ENCODE measurements at places on chromosomes 1 and 21.

DNA sequence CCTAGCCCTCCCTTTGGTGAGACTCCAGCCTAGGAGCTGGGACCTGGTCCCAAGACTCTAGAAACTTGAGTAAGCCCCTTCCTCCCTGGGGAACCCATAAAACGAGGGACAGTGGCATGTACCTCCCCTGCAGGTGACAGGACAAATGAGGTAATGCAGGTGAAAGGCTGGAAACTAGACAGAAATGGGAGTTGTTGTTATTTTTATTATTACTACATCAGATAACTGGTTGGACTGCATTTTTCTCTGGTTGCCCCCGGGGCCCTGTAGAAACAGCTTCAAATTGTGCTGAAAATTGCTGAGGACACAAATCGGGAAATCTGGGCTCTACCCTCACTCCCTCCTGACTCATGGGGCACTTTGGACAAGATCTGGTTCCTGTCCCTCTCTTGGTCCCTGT, 132.3 kb upstream of the WNT4 start:
- DNase-seq: no peak

DNA sequence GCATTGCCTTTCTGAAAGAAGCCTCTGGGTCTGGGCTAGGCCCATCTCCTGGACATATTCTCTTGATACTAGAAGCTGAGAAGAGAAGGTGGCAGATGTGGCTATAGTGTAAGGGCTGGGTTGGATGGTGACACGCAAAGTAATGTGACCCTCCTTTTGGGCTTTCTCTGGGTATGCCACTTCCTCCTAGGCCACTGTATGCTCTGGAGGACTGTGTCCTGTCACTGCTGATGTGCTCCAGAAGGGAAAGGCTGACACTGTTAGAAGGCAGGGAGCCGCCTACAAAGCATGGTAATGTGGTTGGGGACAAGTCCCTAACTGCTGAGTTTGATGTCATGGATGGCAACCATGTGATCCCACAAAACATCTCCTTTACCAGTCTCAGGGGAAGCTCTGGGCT, 112.1 kb downstream of the BCAR3 start:
- no peak for DNase-seq

DNA sequence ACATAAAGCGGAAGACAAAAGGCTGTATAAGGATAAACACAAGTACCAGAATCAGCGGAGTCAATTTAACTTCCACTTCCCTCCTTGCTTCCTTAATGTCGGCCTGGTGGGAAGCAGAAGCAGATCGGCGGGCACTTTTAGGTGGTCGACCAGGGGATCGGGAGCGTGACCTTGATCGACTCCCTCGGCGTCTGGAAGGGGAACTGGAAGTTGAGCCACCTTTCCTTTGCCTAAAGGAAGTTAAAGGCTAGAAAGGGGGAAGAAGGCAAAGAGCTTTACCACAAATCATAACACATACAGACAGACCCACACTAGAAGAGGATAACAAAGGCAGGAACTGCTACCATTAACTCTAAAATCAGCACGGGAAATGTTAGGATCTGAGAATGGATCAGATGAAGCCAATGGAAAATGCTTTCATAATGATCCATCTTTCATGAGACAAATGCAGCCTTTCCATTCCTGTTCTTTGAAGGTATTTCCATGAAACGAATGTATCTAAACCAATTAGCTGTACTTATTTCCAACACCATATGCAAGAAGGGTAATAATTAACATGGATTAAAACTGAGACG, 5.7 kb downstream of the LBR start:
- no peak for DNase-seq

- DNase-seq: peak; percentile 2
These were observed 290.4 kb downstream of the KCNT2 start for GRCh38 chr1:196317535-196318522.

- no peak for DNase-seq
These were observed 546 bp downstream of the POU2F1 start for GRCh38 chr1:167221126-167221737.

- no peak for DNase-seq
These were observed 79.3 kb upstream of the ATF3 start for GRCh38 chr1:212529211-212529741.

DNA sequence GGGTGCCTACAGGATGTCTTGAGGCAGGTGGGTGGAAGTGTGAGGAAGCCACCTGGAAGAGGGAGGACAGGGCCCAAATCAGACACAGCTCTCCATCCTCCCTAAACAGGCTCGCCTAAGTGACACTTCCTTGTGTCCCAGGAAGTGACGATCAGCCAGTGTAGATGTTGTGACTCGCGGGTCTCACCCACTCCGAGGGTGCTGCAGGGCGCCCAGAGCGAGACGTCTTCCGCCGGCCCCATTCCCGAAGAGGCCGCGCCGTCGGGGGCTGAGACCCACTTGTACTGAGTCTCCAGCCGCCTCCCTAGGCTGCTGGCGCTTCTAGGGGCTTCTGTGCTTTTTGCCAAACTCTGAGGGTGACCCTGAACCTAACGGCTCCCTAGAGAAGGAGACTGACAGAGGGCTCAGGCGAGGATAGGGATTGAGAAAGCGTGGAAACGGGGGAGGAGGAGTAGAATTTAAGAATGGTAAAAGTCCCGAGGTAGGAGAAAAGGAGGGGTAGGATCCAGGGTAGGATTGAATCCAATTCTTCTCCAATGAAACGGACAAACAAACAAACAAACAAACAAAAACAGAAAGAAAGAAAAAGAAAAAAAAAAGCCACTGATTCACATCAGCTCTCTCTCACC, 543 bp upstream of the MARK1 start:
- DNase-seq: peak; percentile 14

GRCh38 chr1:32509939-32510338, 29.3 kb upstream of the ZBTB8A start:
- DNase-seq: no peak

DNA sequence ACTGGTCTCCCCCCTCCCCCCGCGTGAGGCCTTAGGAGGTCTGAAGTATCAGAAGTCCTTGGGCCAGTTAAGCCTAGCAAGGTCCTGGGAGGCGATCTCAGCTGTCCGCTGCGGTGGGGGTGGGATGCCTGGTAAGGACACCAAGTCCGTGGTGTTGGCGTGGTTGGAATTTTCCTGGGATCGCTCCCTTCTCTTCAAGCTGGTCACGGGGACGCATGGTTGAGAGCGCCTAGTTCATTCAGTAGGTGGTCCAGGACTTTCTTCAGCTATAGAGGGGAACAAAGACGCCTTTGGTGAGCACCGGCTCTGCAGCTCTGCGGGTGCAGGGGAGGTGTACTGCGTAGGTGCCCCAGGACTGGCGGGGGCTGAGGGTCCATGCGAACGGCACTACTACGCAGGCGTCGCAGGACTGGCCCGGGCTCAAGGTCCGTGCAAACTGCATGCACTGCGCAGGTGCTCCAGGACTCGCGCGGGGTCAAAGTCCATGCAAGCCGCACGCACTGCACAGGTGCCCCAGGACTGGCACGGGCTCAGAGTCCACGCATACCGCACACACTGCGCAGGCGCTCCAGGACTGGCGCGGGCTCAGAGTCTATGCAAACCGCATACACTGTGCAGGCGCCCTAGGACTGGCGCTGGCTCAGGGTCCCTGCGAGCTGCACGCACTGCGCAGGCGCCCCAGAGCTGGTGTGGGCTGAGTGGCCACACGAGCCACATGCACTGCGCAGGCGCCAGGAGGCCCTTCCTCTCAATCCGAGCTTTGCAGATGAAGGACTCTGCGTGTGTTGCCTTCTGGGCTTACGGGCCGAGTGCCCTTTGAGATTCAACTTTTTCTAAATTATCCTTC, 36.6 kb upstream of the HMGN1 start:
- DNase-seq: peak; percentile 68

GRCh38 chr1:151516031-151516511, 4.9 kb downstream of the CGN start:
- no peak for DNase-seq

DNA sequence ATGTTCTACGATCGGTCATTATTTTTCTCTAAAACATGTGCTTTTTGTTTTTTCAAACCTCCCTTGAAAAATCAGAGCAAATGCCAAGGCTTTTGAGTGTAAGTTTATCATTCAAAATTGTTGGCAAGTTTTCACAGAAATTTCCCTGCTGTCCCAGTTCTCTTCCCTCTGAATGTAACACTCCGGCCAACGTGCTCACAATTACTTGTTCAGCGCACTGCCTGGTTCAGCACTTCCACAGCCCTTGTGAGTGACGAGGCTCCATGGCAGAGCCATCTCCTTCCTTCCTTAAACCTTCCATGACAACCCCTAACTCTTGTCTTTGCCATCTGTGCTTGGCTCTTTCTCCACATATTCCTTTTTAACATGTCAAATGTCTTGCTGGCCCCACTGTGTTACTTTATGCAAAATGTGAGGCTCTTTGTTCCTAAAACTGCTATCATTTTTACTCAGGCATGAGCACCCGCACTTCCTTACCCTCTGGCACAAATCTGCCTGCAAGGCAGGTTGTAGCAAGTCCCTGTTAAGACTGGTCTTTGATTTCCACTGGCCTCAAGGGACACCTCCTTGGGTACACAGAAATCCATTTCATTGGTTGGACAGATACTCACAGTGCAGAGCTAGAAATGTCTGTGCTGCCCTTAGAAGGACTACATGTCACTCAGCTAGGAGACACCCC, 142.8 kb downstream of the HUNK start:
- DNase-seq: no peak

GRCh38 chr1:163399976-163400601, 78.3 kb downstream of the NUF2 start:
- no peak for DNase-seq

DNA sequence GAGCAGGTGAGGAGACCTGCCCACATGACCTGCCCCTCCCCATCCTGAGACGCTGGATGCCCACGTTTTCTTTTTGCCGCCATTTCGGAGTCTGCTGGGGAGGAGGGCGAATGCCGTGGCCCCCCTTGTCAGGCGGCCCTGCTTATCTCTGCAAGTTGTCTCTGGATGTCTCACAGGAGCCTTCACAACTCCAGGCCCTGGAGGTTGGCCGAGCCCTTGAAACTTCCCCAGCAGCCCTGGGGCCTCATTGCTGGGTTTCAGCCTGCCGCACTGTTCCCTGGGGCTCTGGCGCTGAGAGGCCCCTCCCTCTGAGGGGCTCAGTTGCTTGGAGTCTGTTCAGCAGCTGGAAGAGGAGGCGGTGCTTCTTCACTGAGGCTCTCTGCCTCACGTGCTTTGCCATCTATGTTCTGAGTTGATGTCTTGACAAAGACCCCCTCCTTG, 29.8 kb upstream of the ZBTB21 start:
- DNase-seq: no peak

- no peak for DNase-seq
These were observed 847.7 kb downstream of the NCAM2 start for GRCh38 chr21:21845901-21846300.

DNA sequence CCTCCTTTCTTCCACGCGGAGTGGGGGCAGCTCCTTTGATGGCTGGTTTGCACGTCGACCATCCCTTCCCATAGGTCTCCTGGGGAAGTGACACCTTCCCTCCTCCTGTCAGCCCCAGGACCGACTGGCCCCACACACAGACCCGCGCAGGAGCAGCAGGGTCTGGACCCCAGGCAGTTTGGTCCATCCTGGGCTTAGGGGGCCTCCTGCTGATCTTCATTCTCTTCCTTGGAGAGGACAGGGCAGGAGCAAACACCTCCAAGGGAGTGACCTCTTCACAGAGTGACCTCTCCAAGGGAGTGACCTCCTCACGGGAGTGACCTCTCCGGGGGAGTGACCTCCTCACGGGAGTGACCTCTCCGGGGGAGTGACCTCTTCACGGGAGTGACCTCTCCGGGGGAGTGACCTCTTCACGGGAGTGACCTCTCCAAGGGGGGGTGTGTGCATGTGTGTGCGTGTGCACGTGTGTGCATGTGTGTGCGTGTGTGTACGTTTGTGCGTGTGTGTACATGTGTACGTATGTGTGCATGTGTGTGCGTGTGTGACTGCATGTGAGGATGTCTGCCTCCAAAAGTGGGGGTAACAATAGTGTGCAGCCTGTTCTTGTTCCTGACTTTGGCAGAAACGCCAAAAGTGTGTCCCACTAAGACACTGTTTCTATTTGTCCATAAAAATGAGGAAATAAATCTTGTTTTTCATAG, 29.8 kb downstream of the COL6A1 start:
- no peak for DNase-seq

DNA sequence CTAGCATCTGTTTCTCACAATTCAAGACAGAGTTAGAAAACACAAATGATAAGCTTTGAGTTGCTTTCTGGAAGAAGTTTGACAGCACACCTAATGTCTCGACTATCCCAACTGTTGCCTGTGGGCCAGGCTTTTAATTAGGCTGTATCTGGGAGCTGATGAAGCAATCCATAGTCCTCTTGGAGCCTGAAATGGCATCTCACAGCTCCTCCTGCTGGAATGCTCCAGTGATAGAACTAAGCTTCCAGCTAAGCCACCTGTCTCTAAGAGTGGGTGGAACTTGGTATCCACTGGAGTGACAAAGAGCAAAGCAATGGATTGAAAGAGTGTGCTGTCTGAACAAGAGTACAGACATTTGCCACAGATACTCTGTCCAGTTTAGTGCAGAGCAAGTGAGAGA, 605.3 kb upstream of the NR5A2 start:
- no peak for DNase-seq

- no peak for DNase-seq
These were observed 620.8 kb upstream of the B3GALT2 start for GRCh38 chr1:193807208-193807607.

GRCh38 chr1:116804736-116805135, 50.5 kb downstream of the CD2 start:
- peak; percentile 83 for DNase-seq

GRCh38 chr21:46503922-46504550, 45.3 kb downstream of the DIP2A start:
- DNase-seq: peak; percentile 42

- peak; percentile 79 for DNase-seq
These were observed 45.9 kb downstream of the WDR4 start for GRCh38 chr21:42833439-42833815.

- no peak for DNase-seq
These were observed 10.2 kb downstream of the CD55 start for GRCh38 chr1:207331354-207332313.

DNA sequence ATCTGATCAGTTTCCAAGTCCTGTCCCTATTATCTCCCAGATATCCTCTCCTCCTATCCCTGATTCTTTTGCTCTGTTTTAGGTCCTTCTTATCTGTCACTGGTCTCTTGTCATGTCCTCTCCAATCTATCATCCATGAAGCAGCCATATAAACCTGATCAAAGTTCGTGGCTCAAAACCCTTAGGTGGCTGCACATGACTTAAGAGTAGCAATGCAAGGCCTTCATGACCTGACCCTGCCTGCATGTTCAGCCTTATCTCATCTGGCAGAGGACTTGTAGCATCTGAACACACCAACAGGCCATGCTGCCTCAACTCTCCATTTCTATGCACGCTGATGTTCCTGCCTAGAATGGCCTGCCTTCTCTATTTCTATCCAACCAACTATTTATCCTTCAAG, 65.2 kb downstream of the NOS1AP start:
- no peak for DNase-seq

GRCh38 chr1:190739926-190740325, 262.3 kb upstream of the BRINP3 start:
- no peak for DNase-seq

DNA sequence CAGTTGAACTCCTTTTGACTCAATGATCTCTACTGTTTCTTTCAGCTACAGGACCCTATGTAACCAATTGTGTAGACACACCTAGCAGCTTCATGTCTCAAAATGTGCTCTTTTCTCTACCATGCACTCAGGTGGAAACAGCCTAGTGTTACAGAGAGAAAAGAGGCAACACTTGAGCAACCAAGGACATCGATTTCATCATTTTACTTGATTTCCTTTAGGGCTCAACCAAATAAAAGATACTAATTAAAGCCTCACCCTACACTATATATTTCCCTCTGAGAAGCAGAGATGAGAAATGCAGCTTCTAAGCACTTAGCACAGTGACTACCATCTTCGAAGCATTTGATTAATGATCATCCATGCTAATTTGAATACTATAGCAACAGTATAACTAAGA, 55.1 kb downstream of the PTGER3 start:
- no peak for DNase-seq

- no peak for DNase-seq
These were observed 50.6 kb downstream of the L1TD1 start for GRCh38 chr1:62245201-62245600.

Measured in activated CD4-positive, alpha-beta T cell treated with anti-CD3 and anti-CD28 coated beads, Interleukin-10, Interleukin-2, amounts not matched to agents 100 ng/mL and 50 ng/mL, durations not matched to agents 16 hours and 8 hours (primary cell).